ENCODE measurements at places on chromosomes 3 and 15.

DNA sequence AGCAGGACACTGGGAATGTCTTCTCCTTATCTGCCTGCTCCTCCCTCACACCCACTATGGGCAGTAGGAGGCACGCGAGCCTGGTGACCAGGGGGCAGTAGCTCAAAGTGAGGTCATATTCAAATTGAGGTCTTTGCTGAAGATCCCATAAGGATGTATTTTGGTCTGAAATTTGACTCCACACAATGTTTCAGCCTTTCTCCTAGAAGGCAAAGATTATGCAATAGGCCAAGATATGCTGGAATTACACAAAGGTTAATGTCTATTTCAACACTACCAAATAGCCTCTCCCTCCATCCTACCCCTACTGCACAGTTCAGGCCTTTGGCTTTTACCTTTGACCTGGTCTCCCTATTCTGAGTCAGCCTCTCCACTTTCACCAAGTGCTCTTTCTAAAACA is 203.0 kb downstream of the TIGIT start:
- no peak for DNase-seq

GRCh38 chr15:31080591-31081014 is 20.9 kb downstream of the TRPM1 start:
- peak; percentile 19 for DNase-seq

DNA sequence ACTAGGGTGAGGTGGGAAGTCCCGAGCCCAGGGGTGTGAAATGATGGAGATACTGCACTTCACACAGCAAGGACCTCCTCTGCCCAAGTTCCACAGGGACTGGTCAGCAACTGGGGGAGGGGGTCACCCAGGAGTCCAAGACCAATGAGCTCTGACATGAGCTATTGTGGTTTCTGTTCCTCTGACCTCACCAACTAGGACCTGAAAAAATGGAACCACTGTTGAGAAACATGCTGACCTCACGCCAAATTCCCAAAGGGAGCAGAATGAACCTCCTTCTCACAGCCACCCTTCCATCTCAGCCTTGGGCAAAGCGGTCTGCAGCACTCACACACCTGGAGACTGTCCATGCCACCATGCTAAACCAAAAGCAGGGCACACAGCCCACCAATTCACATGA is 69.3 kb downstream of the LRIG1 start:
- DNase-seq: no peak

GRCh38 chr3:119492810-119493209 is 5.5 kb upstream of the TIMMDC1 start:
- no peak for DNase-seq

- no peak for DNase-seq
Observed at GRCh38 chr3:197023998-197024651, 5.5 kb downstream of the MELTF start.

GRCh38 chr3:131561511-131561910 is 58.7 kb upstream of the MRPL3 start:
- no peak for DNase-seq

GRCh38 chr3:73365756-73366397 is 258.9 kb downstream of the PDZRN3 start:
- DNase-seq: no peak

GRCh38 chr3:18891641-18892040 is 256.7 kb upstream of the KCNH8 start:
- no peak for DNase-seq

DNA sequence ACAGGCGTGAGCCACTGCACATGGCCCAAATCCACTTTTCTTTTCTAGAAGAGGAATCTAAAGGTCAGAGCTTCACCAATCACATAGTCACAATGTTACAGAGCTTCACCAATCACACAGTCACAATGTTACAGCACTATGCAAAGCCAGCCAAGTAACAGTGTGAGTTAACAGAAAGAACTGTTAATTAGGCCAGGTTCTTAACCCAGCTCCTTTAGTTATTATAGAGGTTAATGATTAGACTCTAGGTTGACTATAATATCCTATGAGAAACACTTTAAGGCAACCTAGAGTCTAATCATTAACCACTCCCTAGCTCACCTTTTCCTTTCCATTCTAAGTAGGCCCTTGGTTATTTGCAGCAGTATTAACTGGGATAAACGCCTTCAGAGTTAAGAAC is 54.0 kb downstream of the TASOR start:
- no peak for DNase-seq

DNA sequence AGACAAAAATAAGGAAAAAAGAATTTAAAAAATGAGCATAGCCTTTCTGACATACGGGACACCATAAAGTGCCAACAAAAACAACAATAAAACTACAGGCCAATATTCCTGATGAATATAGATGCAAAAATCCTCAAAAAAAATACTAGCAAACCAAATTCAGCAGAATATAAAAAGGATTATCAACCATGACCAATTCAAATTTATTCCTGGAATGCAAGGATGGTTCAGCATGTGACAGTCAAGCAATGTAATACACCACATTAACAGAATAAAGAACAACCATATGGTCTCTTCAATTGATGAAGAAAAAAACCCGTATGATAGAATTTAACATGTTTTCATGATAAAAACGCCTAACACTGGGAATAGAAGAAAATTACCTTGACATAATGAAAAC is 341.7 kb downstream of the PYDC2 start:
- no peak for DNase-seq

DNA sequence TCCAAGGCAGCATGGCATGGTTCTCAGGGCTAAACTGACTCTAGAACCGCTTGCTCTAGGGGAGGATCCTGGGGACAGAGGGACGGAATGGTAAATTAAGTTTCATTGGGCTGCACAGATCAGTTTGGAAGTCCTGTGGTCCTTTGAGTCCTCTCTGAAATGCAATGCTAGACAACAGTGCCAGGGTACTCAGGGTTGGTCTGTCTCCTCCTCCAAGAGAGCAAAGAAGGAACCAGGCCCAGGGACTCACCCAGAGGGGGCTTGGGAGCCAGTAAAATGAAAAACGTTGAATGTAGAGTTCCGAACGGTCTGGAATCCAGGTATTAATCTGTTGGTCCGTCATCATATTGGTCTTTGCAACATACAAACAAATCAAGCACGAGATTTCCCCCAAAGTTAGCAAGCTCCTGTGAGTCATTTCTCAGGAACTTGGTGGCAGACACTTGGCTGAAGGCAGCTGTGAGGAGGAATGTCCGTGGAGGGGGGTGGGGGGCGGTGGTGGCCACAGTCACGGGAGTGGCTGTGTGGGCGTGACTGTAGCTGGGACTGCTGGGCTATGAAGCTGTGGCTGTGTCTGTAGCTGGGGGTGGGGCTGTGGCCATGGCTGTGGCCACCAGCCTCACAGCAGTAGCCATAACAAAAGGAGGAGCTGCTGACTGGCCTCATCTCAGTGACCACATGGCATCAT is 361.0 kb downstream of the SHQ1 start:
- DNase-seq: peak; percentile 60

GRCh38 chr15:66620341-66620740 is 54.5 kb upstream of the LCTL start:
- DNase-seq: no peak

GRCh38 chr15:71591057-71591456 is 219.3 kb upstream of the NR2E3 start:
- DNase-seq: no peak

GRCh38 chr3:102189956-102190723 is 244.7 kb upstream of the ZPLD1 start:
- no peak for DNase-seq

DNA sequence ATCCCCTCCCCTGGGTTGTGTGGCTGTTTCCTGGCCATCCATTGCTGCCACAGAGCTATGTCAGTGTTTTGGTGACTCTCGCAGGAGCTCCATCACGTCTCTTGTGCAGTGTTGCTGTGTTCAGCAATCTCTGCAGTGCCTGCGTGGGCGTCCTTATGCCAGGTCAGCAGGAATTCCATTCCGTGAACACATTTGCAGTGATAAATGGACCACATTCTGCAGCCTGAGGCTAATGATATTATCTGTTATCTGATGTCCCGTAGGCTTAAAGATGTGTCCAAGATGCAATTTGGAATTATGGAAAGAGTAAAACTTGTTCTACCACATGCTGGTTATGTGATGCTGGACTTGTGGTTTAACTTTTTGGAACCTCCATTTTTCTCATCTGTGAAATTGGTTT is 25.5 kb upstream of the COL6A6 start:
- no peak for DNase-seq

DNA sequence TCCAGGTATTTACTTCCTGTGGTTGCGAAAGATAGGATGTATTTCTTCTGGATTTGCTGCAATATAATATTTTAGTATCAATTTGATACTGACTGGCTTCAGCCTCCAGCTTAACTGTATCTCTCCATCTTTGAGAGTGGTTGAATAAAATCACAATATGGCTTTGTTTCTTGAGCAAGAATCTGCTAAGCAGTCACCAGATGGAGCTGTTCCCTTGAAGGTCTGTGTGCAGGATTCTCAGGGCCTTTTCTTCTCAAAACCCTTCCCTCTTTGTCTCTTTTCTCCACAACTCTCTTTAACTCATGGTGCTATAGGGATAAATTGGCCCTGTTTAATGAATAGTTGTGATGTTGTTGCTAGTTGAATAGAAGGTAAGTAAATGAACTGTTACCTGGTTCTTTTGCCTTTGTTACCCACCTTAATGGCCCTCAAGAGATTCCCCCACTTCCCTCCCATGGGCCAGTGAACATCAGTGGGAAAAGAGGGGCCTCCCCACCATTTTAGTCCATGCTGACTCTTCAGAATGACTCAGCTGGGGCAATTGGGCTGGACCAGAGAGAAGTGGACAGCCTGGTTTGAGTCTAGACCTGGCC is 34.8 kb upstream of the RAB6B start:
- DNase-seq: no peak

GRCh38 chr3:101941318-101942040 is 92.2 kb downstream of the NFKBIZ start:
- DNase-seq: no peak

GRCh38 chr15:84944311-84944710 is 37.3 kb upstream of the PDE8A start:
- DNase-seq: no peak

DNA sequence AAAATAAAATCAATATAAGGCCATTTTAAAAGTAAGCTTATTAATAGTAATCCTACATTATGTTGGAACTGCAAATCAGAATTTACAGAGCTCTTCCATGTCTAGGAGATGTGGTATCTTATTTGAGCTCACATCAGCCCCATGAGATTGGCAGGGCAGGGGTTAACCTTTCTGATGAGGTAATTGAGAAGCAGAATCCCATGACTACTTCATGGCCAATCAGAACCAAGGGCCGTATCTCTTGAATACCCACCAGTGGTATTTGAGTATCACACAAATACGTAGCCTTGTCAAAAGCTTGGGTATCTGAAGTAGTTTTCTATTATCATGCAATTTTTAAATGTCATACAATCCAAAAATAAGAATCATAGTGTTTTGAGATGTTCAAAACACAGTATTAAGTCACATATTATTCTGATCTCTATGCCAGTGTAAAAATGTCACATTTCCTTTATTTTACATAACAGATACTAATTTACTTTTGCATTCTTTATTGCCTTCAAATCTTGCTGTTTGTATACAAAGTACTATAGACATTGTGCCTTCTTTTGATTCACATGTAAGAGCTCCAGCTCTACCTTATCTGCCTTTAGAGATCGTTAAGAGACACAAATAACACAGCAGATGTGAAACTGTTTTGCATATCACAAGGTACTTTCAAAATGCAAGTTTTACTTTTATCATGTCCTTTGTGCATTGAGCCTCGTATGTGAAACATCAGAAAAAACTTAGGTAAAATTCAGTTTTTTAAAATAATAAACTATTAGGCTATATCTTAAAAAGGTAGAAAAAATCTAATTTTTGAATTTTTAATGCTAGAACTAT is 251.7 kb upstream of the GOLGA6L4 start:
- DNase-seq: no peak

DNA sequence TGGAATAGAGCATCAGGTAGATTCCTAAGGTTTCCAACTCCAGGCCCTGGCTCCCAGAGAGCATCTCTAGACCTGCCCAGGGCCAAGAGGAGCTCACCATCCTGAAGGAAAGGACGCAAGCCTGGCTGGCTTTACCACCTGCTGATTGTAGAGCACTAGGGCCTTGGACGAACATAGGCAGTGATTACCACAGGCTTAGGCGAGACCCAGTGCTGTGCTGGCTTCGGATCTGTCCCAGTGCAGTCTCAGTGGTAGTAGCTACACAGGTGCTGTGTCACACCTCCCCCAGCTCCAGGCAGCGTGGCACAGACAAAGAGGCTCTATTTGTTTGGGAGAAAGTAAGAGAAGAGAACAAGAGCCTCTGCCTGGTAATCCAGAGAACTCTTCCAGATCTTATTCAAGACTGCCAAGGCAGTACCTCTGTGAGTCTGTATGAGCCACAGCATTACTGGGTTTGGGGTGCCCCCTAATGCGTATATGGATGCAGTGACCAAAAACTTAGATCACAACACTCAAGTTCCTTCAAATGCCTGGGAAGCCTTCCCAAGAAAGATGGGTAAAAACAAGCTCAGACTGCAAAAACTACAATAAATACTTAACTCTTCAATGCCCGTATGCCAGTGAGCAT is 25.4 kb downstream of the ISG20 start:
- no peak for DNase-seq

- no peak for DNase-seq
Observed at GRCh38 chr3:9040996-9041395, 77.7 kb upstream of the RAD18 start.

GRCh38 chr15:55802600-55803376 is 59.8 kb upstream of the PRTG start:
- DNase-seq: no peak

DNA sequence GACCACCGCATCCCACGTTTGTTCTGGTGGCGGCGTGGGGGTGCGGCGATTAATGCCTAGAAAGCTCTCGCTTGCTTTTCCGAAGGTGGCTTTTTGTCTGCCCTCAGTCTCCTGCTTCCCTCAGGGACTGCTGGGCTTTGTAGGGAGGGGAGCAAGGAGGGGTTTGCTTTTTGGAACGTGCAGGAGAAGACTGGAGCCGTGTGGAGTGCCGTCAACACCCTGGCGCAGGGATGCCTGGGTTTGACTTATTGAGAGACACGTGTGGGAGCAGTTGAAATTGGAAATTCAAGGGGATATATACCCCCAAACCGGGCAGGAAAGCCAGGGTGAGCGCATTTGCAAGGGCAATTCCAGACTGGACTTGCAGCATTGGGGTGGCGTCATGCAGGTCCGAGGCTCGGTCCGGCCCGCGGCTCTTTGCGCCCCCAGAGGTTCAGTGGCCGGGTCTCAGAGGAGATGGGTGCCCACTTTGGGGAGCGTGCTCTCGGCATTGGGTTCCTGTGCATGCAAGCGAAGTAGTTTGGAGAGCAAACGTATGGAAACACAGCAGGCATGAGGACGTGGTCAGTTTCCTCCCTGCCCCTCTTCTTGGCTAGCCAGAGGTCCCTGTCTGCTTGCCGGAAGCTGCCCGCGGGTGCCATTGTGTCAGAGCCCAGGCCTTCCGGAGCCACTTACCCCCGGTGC is 2.1 kb downstream of the EPHB1 start:
- DNase-seq: no peak

Measured in stimulated activated CD8-positive, alpha-beta memory T cell treated with anti-CD3 and anti-CD28 coated beads, Interleukin-4, amount 100 ng/mL, for 24 hours (primary cell).